ENCODE measurements at places on chromosomes 2 and 18.

GRCh38 chr2:218145124-218145523 is 19.3 kb downstream of the CXCR2 start:
- no peak for DNase-seq

DNA sequence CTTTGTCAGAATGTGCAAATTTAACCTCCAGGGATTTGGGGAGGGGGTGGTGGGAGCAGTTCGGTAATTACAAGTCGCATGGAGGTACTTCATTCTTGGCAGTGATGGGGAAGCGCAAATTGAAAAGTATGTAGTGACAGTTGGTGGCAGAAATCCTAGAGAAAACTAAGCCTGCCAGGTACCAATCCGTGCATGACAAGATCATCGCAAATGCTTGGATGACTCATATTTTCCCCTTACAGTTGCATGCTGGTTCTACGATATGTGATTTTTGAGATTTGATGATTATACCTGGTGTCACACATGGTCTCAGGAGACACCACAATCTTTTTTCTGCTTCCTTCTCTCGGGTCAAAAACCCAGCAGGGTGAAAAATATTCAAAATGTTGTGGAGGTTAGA is 479.7 kb upstream of the ID2 start:
- no peak for DNase-seq

- DNase-seq = no peak
These were observed 32.6 kb upstream of the LRRC30 start for GRCh38 chr18:7198326-7198725.

GRCh38 chr2:27171351-27171848 is 22.6 kb downstream of the TCF23 start:
- DNase-seq = no peak

DNA sequence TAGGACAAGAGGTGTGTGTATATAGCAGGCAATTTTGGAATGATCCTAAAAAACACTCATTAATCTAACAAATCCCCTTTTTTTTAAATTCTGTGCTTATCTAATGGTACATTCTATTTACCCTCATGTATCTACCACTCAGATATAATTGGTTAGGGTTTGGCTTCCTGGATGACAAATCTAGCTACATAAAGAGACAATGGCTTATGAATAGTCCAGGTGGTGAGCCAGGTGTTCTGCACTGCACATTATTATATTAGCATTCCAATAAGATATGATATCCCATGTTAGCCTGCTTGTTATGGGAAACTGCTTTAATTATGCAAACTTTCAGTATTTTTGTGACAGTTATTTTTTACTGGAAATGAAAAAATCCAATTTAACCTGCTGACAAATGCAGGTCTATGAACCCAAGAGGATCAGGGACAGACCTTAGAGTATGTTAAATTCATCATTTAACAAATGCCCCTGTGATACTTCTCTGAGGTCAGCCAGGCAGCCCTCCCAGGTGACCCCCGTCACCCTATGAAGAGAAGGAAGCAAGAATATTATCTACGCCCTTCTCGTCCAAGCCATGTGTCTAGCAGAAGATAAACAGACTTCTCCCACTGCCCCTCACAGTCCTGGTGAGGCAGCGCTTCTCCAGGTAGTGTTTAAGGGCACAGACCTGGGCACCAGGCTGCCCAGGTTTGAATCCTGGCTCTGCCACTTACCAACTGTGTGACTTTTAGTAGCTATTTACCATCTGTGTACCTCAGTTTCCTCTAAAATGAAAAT is 83.0 kb downstream of the ADD2 start:
- DNase-seq = no peak

GRCh38 chr2:188369365-188369764 is 77.7 kb downstream of the GULP1 start:
- DNase-seq = no peak

DNA sequence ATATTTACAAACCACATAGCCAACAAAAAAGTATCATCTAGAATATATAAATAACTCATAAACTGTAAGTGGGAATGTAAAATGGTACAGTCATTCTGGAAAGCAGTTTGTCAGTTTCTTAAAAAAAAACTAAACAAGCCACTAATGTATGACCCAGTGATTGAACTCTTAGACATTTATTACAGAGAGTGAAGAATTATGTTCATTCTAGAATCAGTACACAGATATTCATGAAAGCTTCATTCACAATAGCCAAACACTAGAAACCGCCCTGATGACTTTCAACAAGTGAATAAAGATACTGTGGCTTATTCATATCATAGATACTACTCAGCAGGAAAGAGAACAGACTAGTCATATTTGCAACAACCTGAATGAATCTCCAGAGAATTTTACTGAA is 1541.5 kb downstream of the LRP1B start:
- DNase-seq = no peak

DNA sequence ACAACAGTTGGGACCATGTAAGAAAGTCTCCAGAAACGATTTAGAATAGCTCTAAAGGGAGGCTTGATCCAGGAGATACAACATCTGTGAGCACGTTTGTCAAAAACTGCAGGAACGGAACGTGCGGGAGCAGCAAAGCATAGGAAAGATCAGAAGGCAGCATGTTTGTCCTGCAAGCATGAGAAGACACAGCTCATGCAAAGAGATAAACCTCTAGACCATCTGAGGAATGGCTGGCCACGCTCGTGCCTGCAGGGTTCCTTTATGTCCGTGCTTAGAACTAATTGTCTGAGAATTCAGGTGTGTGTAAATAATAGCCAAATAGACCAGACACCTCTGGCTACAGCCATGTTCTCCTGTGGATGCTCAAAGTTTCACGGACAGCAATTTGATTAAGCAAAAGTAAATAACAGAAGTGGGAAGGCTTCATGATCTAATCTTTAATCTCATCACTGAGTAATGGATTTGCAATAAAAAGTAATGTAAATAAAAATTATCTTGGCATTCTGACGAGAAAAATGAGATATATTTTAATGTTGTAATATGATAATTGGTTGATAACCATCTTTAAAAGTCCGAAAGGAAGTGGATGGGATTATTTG is 534.8 kb upstream of the CDH7 start:
- no peak for DNase-seq

GRCh38 chr2:139885921-139886498 is 1105.8 kb upstream of the NXPH2 start:
- DNase-seq = no peak

- no peak for DNase-seq
These were observed 20.1 kb downstream of the CYP26B1 start for GRCh38 chr2:72127401-72128058.

DNA sequence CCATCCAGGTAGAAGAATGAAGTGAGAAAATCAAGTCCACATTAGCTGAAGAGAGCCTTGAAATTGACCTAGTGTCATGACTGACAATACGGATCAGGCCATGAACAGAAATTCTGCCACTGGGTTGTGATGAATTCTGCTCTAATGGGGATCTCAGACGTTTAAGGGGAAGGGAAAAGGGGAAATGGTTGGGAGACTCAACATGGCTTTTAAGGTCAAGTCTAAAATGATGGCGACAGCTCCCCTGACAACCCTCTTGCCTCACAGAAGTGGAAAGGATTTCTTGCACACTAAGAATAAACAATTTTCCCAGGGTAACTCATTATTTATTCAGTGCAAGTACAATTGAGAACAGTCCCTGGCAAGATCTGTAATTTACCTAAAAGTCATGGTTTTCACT is 302.5 kb upstream of the ACVR2A start:
- DNase-seq = no peak

- no peak for DNase-seq
These were observed 154.2 kb upstream of the GATA6 start for GRCh38 chr18:22015156-22015555.

DNA sequence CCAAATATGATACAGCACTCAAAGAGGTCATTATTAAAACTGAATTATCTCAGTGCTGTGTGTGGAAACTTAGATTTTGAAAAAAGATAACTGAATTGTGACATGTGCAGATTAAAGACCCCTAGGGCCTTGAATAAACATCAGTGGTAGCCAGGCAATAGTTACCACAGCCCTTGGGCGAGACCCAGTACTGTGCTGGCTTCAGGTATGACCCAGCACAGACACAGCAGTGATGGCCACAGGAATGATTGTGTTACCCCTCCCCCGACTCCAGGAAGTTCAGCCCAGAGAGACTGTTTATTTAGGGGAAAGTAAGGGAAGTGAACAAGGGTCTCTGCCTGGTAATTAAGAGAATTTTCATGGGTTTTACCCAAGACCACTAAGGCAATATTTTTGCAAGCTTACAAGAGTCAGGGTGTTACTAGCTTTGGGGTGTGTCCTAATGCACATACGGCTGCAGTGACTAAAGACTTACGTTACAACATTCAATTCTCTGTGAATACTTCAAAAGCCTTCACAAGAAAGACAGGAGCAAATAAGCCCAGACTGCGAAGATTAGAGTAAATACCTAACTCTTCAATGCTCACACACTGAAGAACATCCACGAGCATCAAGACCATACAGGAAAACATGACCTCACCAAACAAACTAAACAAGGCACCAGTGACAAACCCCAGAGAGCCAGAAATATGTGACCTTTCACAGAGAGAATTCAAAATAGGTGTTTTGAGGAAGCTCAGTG is 28.2 kb upstream of the ITGAV start:
- DNase-seq = no peak

DNA sequence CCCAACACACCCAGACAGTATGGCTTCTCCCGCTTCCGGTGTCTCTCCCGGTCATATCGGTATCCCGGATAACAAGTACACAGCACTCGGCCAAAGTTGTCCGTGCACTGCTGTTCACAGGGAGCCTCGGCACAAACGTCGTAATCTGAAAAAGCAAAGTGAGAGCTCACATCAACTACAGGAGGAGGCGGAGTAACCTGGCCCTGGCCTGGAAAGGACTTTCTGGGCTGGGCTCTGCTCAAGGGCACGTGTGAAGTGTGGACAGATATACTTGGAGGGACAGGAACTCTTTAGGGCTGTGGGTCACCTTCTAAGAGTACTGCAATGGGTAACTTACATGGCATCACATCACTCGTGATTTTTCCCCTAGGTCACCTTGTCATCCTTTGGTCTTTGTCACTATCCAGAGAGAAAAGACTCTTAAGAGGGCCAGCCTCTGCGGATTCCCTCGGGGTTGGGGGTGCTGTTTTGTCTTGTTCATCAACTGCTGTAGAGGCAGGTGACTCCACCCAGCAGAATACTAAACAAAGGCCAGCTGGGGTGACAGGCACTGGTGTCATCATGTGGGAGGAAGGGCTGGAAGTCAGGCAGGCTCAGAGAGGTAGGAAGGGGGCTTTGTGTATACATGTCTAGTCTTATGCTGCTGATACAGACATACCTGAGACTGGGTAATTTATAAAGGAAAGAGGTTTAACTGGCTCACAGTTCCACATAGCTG is 110.6 kb upstream of the LMAN1 start:
- DNase-seq = no peak

- no peak for DNase-seq
These were observed 147.4 kb downstream of the CERS6 start for GRCh38 chr2:168603439-168603961.

- DNase-seq = no peak
These were observed 213.3 kb downstream of the SETBP1 start for GRCh38 chr18:44893966-44894365.

DNA sequence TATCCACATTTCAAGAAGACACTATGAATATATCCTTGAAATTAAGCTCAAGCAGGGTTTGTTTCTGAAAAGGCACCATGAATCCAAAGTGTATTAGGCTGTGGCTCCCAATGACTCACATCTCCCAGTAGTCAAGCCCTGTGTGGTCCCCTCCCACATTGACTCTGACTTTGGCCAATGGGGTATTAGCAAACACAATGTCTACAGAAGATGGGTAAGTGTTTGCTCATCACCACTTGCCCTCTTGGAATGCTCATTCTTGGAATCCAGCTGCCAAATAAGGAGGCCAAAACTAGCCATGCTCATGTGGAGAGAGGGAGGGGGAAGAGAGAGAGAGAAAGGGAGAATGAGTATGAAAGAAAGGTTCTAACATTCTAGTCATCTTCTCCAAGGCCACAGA is 490.0 kb downstream of the TXNL1 start:
- DNase-seq = no peak

- no peak for DNase-seq
These were observed 6.4 kb upstream of the PROC start for GRCh38 chr2:127411653-127412369.

- DNase-seq = no peak
These were observed 12.3 kb downstream of the MAP3K20 start for GRCh38 chr2:173087793-173088496.

DNA sequence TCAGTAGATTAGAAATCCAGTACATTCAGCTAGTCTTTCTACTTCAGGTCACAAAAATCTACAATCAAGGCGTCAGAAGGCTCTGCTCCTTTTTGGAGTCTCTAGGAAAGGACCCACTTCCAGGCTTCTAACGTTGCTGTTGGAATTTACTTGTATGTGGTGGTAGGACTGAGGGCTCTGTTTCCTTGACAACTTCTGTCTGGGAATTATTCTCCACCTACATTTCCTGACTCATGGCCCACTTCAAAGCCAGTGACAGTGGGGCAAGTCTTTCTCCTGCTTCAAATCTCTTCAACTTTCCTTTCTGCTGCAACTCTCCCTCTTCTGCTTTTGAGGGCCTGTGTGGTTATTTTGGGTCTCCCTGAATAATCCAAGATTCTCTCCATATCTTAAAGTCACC is 10.4 kb upstream of the TMX3 start:
- DNase-seq = no peak

GRCh38 chr2:190169221-190170072 is 106.9 kb upstream of the MSTN start:
- no peak for DNase-seq

DNA sequence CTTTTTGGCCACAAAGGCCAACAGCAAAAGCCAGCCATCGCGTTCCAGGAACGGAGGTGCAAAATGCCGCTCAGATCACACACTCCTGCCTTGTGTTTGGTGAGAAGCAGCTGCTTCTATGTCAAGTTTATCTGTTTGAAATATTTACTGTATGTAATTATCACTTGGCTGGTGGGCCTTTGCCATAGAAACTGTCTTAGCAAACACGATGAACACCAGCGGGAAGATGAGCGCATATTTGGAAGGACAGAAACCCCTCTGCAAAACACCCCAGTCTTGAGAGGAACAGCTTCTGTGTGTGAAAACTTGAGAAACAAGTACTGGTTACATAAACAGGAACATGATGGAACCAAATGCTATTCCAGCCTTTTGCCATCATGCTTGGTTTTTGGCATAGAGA is 59.7 kb downstream of the SCG2 start:
- no peak for DNase-seq

DNA sequence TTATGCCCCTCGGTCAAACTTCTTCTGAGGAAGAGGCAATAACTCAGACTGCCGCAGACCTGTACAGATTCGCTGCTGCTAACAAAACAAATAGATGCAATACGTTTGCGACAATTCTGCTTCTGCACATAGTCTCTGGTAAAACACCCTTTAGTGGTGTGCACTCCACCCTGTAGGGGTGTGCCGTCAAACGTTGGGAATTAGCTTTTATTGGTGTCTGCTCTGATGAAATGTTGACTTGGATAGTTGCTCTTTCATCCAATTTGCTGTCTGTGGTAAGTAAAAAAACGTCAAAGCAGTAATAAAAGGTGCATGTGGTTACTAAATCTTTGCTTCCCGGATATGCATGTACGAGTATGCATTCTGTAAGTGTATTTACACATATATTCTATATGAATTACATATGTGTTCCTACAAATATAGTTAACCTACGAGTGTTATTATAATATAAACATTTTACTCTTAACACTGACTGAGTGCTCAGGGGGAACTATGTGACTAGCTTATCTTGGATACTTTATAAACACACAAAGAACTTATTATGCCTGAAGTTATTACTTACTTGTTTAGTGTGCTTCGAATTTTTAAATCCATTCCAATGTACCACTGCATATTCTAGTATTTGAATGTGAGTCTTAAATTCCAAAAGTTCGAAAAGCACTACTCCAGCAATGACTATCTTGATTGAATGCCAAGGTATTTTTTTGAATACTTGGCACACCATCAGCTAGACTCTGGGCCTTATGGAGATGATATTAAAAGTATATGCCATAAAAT is 610.2 kb downstream of the ZEB2 start:
- DNase-seq = no peak

GRCh38 chr18:70636991-70637390 is 348.1 kb downstream of the SOCS6 start:
- DNase-seq = no peak

Measured in stimulated activated CD4-positive, alpha-beta T cell treated with anti-CD3 and anti-CD28 coated beads, TNF-alpha, amount 100 ng/mL, for 4 hours (primary cell).